ENCODE measurements at places on chromosomes 4 and X. TPM values are rescaled to one million over a fixed set of nuclear protein-coding genes. Genes with fewer than 3 reads are reported as not detected.

DNA sequence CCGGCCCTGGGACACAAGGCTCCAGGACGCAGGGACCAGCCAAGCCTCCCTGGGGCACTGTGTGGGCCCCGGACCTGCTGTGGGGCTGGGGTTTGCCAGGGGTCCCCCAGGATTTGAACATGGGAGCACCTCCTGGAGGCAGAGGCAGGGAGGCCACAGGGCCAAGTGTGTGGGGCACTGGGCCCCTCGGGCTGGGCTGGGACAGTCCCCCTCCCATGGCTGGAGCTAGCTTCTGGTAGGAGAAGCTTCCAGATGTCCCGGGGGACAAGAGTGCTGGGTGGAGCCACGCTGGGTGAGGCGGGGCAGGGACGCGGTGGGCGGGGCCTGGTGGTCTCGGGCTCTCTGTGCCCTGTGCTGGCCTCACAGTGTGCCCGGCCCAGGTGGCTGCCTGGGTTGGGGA, 18.6 kb downstream of the FGFRL1 start:
- DNase-seq: no peak

- no peak for DNase-seq
Measured at GRCh38 chr4:142614621-142615323, 231.3 kb downstream of the INPP4B start.

DNA sequence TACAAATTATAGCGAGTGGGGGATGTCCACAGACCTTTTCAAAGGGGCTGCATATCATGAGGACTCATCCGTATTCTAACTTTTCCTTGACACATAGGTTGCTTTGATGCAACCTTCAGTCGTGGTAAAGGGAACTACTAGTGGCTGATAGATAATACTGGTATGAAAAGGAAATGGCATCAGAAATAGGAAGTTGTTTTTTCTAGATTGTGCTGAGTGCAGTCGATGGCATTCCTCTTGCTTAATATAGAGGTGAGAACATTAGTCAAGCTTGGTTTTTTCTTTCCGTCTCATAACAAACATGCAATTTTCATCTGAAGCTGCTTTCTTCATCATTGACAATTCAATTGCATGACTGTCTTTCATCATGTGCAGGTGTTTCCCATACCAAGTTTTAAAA, 16.6 kb downstream of the ENPEP start:
- no peak for DNase-seq

DNA sequence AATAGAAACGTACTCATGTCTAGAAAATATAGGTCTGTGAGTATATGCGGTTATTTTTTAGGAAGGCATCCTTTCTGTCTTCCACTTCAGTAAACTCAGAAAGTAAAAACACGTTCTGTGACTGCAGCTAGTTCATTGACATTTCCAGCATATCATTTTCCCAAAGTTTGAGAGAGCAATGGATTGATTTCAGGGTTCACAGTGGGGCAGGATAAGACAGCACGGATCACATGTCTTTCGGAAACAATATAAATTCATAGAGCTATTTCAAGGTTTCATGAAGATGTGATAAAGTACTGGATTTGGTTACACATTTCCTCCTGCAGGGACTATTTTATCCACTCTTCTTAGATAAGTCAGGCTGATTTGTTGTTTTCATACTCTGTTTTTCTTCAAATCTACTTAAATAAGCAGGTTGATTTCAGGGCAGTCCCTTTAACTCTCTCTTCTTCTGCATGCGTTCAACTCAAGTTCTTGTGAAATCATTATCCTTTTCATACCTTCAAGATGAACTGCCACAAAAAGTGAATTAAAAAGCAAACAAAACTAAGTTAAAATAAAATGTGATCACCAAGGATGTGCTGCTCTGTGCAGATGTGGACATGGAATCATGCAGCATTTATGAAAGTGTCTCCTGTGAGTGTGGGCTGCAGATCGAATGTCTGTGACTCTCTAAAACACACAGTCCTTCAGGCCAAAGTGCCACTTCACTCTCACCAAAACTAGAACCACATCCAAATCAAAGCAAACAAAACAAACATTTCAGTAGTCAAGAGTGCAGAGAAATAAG, 187.7 kb downstream of the UNC5C start:
- DNase-seq: no peak

DNA sequence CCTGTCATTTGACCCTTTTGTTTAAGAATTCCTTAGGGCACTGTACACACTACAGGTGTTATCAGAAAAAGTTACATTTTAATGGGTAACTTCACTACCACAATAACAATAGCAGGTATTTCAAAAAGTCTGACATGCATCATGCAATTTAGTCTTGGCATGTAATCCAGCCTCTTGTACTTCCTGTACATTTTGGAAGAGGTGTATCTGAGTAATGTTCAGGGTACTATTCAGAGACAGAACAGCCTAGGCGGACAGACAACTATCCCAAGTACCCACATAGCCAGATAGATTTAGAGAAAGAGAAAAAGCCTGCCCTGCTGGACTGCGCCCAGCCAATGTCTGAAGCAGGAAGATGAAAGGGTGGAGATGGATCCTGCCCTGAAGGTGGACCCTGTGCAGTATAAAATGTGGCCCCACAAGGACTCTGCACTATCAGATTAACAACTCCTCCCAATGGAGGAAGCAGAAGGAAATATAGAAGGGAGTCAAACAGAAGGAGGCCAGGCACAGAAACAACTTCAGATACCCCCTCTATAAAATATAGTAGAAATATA, 8.5 kb downstream of the UGT2B7 start:
- no peak for DNase-seq

- no peak for DNase-seq
Measured at GRCh38 chr4:108556588-108557200, 63.7 kb upstream of the RPL34 start.

DNA sequence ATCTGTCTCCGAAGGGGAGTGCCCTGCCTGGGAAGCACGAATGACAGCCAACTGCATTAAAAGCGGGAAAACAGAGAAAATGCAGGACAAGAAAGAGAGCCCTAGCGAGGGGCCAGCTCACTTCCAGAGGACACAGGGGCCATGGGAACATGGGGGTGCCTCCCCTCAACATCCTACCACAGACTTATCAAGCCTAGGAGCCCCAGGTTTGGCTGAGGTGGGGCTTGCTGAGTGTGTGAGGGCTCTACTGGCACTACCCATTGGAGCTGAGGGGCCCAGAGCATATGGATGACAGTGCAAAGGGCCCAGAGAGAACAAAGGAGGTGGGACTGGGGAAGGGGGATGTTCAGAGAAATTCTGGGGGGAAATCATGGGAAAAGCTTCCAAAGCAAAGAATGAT, 101.8 kb downstream of the PJA1 start:
- DNase-seq: no peak

- DNase-seq: no peak
Measured at GRCh38 chr4:153409924-153410501, 56.1 kb upstream of the TMEM131L start.

DNA sequence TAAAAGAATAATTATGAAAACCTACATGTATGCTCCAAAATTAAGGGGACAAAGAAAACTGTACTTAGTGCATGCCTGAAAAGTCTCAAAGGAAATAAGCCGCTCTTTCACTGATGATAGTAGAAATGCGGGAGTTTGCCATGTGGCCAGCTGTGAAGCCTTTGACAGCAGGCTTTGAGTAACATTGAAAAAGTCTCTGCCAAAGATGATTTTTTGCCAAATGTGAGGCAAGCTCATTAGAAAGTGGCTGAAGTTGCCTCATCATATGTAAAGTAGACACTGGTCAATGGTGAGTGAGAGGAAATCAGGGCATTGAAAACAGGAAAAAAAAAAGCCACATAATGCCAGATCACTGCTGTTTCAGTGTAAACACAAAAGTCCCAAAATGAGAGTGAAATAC, 2360.1 kb downstream of the PCDH7 start:
- DNase-seq: no peak

DNA sequence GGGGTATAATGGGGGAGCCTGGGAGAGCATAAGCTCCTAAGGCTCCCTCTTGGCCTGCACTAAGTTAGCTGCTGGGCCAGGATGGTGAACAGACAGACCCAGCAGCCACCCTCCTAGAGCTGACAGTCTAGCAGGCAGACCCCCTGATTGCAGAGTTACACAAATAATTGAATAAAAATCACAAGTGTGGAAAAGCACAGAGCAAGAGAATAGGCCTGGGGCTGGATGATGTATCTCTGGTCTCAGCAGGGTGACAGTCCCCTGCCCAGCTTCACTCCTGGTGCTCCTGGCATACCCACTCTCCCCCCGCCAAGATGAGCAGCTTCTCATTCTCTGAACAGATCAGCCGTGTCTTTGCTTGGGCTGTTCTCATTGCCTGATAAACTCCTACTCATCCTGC, 86.1 kb upstream of the STX18 start:
- DNase-seq: no peak

DNA sequence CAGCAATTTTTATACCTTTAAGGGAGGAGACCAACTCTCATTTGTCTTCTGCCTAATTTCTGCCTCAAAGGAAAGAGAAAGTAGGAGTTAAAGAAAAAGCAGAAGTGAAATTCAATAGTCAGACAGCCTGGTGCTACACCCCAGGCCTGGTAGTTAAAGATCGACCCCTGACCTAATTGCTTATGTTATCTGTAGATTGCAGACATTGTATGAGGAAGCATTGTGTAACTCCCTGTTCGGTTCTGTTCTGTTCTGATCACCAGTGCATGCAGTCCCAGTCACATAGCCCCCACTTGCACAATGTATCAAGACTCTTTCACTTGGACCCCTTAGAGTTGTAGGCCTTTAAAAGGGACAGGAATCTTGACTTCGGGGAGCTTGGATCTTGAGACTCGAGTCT, 335.9 kb upstream of the AR start:
- no peak for DNase-seq

DNA sequence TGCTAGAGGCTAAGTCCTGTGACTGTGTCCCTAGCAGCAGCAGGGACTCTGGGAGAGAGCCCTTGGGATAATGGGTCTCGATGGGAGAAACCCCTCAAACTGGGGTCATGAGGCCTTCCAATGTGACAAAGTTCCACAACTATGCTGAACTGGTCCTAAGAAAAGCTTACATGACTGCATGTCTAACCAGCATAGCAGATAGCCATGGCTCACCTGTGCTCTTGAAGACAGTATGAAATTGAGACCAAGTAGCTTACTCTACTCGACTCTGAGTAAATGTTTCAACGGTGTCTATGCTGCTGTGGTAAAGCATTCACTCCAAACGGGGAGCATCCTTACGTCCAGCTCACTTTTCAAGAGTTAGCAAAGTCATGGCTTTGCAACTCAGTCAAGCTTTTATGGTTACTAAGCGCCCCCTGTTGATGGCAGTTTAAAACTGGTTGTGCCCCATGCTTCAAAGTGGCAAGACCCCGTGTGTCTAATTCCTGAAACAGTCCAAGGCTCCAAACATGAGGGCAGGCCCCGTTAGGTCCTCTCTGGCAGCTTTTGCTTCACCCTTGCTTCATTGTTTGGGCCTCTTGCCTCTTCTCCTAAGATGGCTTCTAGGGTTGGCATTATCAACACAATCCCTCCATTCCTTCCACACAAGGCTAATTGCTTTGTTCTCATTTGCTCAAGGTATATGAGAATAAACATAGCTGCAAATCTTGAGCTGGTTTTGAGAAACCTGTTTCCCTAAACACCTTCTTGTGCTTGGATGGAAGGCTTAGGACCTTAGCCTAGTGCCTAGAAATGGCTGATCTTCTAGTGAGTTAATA, 46.6 kb downstream of the CCNG2 start:
- peak; percentile 25 for DNase-seq

The PPEF2 gene
- not detected for total RNA-seq

The CSAG1 gene
- not detected for total RNA-seq
